ENCODE measurements at places on chromosomes 7 and 10.

DNA sequence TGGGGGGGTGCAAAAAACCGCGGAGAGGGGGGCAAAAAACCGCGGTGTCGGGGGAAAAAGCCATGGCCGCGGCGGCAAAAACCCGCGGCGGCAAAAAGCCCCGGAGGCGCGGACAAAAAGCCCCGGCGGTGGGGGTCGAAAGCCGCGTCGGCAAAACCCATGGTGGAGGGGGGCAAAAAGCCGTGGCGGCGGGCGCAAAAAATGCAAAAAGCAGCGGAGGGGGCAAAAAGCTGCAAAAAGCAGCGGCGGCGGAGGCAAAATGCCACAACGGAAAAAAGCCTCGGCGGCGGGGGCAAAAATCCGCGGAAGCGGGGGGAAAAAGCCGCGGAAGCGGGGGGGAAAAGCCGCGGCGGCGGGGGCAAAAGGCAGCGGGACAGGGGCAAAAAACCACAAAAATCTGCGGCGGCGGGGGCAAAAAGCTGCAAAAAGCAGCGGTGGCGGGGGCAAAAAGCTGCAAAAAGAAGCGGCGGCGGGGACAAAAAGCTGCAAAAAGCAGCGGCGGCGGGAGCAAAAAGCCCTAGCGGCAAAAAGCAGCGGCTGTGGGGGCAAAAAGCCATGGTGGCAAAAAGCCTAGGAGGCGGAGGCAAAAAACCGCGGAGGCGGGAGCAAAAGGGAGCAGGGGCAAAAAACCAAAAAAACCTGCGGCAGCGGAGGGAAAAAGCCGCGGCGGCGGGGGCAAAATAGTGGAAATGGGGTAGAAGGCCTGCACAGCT is 418.9 kb downstream of the ZNF716 start:
- DNase-seq = peak; percentile 2

- DNase-seq = no peak
Observed at GRCh38 chr7:25032774-25033743, 53.1 kb upstream of the OSBPL3 start.

- DNase-seq = no peak
Observed at GRCh38 chr7:139060695-139061237, 24.9 kb upstream of the ZC3HAV1L start.

DNA sequence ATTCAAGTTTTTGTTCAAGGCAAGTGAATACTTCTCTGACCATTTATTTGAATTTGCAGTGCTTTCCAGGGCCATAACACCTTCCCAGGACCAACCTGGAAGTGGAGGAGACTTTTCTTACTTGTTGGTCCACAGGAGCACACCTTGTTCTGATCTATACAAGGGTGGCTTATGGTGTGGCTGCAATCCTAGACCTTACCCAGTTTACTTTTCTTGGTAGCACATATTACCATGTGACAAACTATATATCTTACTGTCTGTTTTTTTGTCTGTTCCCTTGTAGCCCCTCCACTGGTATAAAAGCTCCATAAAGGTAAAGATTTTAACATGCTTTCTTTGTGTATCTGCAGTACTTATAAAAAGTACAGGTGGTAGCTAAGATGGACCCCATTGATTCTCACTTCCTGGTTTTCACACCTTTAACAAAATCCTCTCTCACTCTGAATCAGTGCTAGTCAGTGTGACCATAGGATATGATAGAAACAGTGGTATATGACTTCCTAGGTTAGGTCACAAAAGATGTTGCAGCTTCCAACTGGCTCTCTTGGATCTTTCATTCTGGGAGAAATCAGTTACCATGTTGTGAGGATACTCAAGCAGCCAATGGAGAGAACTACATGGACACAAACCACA is 5.6 kb upstream of the ASB4 start:
- no peak for DNase-seq

DNA sequence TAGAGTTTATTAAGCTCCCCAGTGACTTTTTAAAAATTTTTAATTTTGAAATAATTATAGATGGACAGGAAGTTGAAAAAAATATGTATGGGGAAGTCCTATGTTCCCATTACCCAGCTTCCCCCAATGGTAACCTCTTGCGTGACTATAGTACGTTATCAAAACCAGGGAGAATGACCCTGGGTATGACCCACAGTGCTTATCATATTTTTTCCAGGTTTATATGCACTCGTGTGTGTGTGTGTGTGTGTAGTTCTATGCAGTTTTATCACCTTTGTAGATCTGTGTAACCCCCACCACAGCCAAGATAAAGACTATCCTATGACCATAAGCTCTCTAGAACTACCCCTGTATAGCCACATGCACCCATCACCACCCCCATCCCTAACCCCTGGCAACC is 72.8 kb downstream of the TBXAS1 start:
- DNase-seq = no peak

- DNase-seq = peak; percentile 1
Observed at GRCh38 chr10:76463111-76463510, 1031.7 kb downstream of the LRMDA start.

DNA sequence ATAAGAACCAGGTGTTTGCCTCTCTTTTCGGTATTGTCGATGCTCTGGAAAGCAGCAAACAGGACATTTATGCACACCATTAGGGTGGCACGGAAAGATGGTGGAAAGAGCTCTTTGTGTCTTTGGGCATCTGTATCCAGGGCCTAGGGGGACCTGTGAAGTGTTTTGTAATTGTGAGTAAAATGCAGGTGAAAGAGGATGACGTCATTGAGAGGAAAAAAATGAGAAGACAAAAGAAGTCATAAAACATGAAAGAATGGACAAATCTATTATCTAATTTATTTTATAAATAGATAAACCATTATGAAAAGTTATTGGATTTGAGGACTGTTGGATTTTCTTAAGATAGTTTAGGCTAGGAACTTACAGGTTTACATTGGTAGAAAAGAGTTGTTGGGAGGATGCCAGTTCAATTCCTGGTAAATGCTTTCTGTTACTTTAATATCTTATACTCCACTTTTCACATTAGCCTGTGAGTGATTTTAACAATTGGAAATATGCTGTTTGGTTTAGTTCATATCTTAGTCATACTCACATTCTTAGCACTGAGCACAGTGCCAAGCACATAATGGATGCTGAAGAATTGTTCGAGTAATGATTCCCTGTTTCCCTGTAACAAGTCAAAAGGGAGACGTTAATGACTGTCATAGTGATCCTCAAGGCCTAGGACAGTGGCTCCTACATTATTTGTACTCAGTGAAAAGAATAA is 62.6 kb downstream of the EXOC4 start:
- DNase-seq = no peak

DNA sequence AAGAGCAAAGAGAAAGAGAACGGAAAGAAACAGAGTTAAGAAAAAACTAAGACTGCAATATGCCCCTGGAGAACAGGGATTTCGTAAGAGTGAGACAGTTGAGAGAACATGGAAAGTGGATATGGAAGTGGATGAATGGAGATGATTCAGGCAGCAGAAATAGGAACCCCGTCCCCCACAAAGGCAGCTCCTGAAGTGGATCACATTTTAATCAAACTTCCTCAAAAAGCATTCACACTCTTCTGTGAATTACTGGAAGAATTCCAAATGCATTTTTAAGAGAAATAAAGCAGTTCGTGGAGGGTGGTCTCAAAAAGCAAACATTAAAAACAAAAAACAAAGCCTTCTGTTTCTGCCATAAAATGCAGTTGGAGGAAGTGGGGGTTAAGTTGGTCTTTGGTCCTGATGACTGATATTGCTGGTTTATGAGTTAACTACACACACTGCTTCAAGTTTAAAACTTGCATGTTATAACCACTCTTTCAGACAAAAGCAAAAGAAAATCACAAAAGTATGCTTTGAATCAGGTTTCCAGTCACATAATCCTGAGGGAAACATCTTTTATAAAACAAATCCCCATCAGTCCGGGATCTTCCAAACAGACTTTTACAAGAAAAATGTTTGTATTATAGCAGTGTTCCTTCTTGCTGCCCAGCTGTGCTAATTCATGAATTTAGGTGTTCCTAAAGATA is 214.3 kb downstream of the FANK1 start:
- no peak for DNase-seq

DNA sequence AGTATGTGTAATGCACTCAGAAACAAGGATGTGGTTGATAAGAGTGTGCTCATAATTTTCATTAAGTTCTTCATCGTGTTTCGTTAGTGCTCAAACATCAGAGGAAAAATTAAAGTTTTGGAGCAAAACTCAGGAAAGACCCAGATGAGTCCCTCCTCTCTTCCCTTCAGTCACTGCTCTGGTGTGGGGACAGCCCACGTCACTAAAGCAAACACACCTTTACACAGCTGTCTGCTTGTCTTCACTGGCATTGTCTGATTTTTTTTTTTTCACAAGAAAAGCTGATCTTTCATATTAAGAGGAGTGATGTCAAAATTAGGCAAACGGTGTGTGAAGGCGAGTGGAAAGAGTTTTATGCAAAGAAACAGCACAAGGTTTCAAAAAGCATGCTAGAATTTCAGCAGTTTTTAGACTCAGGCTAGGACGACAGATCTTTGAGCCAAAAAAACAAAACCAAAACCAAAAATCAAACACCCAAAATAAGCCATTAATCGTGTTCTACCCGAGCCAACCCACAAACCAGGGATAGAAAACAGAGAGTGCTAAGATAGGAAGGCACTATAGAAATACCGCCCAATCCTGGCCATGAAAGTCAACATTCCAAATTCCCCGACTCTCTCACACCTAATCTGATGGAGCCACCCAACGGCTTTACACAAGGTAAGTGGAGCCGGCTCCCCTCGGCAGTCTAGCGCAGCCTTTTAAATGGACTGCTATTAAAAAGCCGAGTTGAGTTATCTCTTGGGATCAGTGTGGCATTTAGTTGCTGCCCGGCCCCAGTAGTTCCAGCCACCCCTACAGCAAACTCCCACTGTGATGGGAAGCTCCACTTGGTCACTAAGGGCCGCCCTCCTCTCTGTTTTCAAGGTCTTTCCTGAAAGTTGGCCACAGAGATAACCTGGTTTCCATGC is 27.9 kb upstream of the GATA3 start:
- DNase-seq = peak; percentile 74

DNA sequence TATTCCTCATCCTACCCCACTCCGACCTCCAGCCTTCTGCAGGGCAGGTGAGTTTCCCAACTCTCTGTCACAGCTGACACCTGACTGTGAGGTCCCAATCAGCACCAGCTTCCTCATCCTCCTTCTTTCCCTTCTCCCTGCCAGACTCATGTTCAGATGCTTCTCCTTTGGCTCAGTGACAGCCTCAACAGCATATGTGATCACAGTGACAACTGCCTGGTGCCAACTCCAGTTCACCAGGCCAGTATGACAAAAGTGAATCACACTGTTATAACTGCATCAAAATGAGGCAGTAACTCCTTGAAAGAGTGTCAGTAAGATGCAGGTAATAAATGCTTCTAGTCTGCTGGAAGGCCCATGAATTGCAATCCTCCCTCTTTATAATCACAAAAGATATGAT is 46.8 kb upstream of the NFE2L3 start:
- DNase-seq = no peak

DNA sequence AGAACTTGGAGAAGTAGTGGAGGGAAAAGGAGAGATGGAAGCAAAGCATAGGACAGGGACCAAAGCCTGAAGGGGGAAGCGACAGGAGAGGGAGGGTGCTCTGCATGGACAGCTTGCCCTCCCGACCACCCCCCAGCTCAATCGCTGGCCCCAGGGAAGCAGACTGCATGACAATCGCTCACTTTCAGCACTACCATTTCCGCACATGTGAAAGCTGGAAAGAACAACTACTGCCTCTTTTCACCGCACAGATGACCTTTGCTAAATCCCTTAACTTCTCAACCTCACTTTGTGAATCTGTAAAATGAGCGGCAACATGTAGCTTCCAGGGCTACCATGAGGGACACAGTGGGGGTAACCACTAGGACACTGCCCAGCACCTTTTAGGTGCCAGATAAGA is 17.1 kb downstream of the VOPP1 start:
- DNase-seq = no peak

DNA sequence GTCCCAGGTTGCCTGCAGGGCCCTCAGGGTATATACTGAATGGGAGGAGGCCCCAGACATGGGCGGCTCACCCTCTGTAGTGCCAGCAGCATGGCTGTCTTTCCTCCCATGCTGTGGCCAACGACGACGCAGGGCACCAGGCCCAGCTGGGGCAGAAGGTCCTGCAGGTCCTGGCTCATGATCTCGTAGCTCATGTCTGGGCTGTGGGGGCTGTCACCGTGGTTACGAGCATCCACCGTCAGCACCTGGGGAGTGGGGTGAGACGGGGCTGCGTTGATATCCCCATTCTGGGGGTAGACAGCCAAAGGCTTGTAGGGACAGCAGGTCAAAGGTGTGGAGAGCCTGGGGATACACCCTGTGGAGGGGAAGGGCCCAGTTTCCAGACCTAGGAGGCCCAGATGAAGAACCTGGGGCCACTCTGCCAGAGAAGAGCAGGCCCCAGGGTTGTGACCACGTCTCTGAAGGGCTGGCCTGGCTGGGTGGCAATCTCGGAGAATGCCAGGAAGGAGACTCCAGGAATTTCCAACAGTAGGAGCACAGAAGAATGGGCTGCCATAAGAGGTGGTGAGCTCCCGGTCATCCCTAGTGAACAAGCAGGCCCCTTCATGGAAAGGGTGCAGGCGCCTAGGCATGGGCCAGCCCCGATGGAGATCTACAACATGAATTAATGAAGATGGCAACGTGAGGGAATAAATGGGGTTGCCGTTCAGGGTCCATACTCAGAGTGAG is 947 bp downstream of the ABHD11 start:
- DNase-seq = no peak

DNA sequence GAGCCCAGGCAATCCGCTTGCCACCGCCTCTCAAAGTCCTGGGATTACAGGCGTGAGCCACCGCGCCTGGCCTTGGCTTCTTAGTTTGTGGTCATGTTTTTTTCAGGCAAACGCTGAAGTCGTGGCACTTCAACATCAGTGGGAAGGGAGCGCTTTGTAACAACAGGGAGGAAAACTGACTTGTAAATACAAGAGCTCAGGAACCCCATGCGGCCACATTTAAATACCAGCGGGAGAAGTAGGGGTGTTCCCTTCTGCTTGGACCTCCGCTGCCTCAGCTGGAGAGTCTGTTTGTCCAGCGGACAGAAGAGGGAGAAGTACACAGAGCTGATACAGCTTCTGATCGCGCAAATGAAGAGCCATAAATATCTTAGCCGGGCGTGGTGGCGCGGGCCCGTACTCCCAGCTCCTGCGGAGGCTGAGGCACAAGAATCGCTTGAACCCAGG is 108.7 kb upstream of the KMT2C start:
- no peak for DNase-seq

GRCh38 chr10:71094712-71095390 is 117.5 kb upstream of the UNC5B start:
- DNase-seq = no peak

GRCh38 chr7:18902892-18903291 is 214.5 kb downstream of the TWIST1 start:
- DNase-seq = no peak

Measured in NCI-H146 (cell line).